ENCODE measurements at places on chromosomes 12 and 14. TPM values are rescaled to one million over a fixed set of nuclear protein-coding genes. Genes with fewer than 3 reads are reported as not detected.

Gene SLCO1B3
- polyA plus RNA-seq = not detected

Gene C12orf50
- polyA plus RNA-seq = not detected

Gene SLC25A29
- polyA plus RNA-seq = 3.4 TPM

Gene DENND5B
- polyA plus RNA-seq = 30.7 TPM

Gene ACOT4
- polyA plus RNA-seq = 2.4 TPM

Gene DIO3
- polyA plus RNA-seq = not detected

Gene IKZF4
- 0.35 TPM for polyA plus RNA-seq

Gene AJUBA
- polyA plus RNA-seq = 0.16 TPM

Gene RPGRIP1
- 0.14 TPM for polyA plus RNA-seq

Gene SDR9C7
- polyA plus RNA-seq = not detected

Gene KRT75
- not detected for polyA plus RNA-seq

Gene TESPA1
- 18.7 TPM for polyA plus RNA-seq

Gene RERGL
- not detected for polyA plus RNA-seq

Gene CYP46A1
- not detected for polyA plus RNA-seq

Gene SRGAP1
- not detected for polyA plus RNA-seq

Gene ZC2HC1C
- 3.1 TPM for polyA plus RNA-seq

Gene DEPDC4
- 0.86 TPM for polyA plus RNA-seq

Gene TMEM233
- polyA plus RNA-seq = not detected

Gene NPFF
- polyA plus RNA-seq = not detected

Gene SLC39A9
- polyA plus RNA-seq = 14.7 TPM

Gene POTEM
- not detected for polyA plus RNA-seq

Gene CDK2
- 8.9 TPM for polyA plus RNA-seq

Gene TEX52
- not detected for polyA plus RNA-seq

Gene GLT1D1
- not detected for polyA plus RNA-seq

Gene RBM23
- 49.7 TPM for polyA plus RNA-seq

Gene CLEC1B
- polyA plus RNA-seq = not detected

Gene PARP11
- 8.3 TPM for polyA plus RNA-seq

Gene CAPS2
- polyA plus RNA-seq = 1.5 TPM

Gene DNAI7
- not detected for polyA plus RNA-seq

Gene FAM181A
- polyA plus RNA-seq = not detected

Gene KLHDC2
- 48.1 TPM for polyA plus RNA-seq

Gene SPATA7
- 1.8 TPM for polyA plus RNA-seq
